ENCODE measurements at places on chromosomes 3 and 15.

DNA sequence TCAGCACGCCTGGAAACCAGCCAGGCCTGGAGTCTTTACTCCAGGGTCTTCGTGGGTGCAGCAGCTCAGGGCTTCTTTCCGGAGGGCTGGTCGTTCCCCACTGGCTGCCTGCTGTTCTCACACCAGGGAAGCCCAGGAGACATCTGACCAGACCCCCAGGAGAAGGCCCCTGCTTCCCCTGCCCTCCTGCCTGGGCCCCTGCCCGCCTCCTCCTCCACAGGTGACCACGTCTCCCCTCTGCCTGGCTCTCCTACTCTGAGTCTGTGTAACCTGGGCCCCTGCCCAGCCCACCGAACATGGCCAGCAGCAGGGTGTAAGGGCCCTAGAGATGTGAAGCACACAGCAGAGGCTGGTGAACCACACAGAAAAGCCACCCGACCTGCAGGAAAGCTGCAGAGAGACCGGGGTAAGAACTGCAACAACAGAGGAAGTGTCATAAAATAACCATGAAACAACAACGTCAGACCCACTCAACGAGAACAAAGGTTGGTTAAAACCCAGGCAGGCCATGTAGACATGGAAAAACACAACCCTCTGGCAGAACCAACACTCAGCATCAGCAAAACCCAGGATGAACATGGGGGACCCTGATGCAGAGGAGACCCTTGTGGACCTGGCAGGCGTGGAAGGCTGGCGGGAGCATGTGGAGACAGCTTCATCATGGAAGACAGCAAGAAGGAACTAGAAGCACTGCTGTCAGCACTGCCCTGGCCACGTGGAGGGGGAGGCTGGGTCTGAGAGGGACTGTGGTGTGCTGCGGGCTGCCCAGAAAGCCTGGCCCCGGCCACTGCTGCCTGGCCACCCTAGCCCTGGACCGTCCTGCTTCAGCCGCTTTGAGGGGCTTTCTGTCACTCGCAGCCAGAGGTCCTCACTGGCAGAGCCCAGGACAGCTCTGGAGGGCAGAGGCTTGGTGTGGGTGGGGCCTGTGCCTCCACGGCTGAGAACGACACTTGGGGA is 20.4 kb downstream of the UROC1 start:
- DNase-seq, result no peak

- no peak for DNase-seq
Observed at GRCh38 chr3:154473769-154474168, 43.8 kb upstream of the GPR149 start.

DNA sequence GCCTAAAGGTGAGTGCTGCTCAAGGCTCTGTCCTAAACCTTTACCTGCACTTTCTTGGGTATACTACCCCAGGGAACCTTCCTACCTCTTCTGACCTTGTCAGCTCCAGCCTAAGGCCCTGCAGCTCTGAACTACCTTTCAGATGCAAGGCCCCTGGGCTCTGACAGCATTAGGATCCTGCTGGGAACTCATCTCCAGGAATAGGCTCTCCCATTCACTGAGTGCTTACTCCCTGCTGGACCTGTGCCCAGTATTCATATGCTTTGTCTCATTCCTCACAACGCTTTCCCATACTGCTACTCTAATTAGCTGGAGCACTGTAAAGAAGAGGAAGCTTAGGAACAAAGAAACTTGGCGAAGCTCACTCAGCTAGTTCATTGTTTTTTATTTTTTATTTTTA is 53.8 kb upstream of the RAB6B start:
- no peak for DNase-seq

DNA sequence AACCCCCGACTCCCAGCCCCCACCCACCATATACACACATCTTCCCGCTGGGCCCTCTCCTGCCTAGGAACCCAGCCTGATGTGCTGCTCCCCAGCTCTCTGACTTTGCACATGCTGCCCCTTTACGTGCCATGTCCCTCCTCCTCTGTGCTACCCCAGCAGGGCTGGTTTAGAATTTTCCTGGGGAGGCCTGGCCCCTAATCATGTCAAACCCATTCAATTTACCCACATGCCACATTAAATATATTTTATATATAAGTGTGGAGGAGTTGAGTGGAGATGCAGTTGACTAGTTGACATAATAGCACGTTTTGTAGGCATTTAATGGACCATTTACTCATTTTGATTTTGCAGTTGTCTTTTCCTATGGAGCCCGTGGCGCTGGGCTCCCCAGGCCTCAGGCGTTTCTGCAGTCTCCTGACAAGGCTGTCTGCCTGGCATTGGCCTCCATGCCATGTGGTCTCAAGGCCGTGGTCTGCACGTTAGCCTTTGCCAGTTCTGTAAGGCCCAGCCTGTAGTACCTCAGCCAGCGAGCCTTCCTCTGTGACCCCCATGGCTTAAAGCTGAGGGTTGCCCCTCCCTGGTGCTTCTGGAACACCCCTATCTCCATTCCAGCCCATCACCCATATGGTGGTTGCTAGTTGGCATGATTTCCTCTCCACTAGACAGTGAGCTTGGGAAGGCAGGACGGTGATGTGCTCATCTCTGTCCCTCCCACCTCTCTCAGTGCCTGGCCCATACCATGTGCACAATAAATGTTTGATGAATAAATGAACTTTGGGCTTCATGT is 155.8 kb downstream of the TLE3 start:
- no peak for DNase-seq

DNA sequence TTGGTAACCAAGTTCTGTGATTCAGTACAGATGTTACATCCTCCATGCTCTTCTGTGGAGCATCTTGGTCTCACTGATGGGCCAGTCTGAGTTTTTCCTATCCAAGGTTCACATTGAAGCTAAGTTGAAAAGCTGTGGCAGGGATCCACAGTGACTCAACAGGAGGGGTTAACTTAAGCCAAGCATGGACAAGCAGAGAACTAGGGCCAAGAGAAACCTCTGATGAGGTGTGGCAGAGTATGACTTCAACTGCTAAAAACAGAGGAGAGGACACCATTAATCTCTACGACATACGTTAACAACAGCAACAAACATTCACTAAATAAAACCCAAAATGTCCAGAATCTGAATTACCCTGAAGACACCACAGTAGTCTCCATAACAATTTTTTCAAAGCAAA is 268.1 kb upstream of the UBE2E2 start:
- no peak for DNase-seq

DNA sequence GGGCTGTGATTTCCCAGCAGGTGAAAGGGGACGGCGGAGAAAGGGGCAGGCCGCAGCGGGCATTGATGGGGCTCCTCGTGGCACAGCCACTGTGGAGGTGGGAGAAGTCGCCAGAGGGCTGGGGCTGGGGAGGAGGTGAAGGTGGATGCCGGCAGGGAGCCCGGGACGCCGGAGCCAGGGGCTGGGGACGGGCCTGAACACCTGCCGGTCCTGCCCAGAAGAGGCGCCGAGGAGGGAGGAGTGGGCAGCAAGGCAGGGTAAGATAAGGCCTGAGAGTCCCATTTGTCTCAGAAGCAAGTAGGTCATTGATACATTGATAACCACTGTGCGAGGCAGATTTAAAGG is 571 bp upstream of the RARRES1 start:
- DNase-seq, result no peak

GRCh38 chr3:42654331-42655201 is 1.1 kb downstream of the ZBTB47 start:
- no peak for DNase-seq

DNA sequence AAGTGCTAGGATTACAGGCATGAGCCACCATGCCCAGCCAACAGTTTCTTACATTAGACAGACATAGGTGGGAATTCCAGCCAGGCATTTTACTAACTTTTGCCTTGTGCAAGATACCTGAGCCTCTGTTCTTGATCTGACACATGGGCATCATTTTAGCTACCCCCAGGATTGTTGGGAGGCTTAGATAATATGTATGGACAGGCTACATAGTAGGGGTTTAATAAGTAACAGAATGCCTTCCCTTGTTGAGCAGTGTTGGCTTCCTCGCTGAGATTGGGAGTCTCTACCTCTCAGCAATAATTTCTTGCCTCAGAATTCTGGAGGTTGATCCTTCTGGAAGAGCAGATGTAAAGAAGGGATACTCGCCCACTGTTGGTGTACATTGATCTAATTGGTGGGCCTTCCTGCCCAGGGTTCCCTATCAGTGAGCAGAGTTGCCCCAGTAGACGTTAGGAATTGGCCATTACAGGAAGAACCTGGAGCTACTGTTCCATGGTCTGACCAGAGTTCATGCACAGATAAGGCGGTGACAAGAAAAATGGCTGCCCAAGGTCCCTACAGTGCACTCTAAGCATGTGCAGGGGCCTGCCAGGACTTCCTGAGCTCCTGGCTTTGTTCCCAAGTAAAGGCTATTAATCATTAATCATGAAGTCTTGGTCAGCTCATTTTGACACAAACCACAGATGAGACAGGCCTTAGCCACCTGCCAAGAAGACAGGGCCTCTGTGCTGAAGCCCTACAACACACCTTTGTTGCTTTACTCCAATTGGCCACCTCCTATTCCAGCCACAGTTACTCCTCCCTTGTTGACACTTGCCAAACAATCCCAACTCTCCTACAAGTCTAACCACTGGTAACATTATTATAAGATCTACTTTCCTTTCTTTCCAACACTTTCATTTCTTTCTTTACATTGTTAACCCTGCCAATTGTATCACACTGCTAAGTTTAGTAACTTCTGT is 5.0 kb upstream of the IL17RE start:
- DNase-seq, result no peak

DNA sequence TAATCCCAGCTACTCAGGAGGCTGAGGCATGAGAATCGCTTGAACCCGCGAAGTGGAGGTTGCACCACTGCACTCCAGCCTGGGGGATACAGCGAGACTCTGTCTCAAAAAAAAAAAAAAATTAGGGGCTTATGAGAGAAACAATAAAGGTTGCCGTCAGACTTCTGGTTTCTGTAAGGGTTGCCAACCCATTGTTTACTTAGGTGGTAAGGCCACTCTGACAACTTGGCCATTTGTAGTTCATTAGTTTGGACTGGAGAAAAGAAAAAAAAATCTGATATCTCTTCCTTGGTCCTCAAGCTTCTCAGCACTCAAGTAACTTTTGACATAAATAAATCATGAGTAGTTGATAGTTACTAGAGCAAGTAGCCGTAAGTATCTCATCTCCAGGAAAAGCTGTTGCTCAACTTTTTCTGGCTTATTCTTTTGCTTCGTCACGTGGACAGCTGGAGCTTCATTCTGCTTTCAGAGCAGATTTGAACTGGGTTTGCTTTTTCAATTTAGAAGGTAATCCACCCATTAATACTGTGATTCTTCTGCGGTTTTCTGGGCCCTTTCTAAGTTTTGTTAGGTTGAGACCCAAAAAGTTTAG is 9.4 kb downstream of the SNX1 start:
- no peak for DNase-seq

GRCh38 chr15:93819826-93820225 is 411.5 kb upstream of the MCTP2 start:
- DNase-seq, result no peak

GRCh38 chr15:81387621-81388435 is 13.8 kb upstream of the TMC3 start:
- DNase-seq, result no peak

GRCh38 chr15:23855947-23856346 is 168.8 kb upstream of the NDN start:
- no peak for DNase-seq

DNA sequence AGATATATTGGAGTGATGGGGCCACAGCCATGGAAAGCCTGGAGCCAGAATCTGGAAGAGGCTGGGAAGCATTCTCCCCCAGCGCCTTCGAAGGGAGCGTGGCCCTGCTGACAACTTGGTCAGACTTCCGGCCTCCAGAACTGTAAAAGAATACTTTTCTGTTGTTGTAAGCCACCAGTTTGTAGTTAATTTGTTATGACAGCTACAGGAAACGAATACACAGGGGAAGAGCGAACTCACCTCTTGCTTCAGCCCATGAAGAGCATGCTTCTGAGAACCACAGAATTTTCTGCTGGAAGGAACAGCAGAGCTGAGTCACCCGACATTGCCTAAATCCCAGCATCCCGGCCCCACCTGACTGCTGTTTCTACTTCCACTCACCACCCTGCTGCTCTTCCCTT is 501.7 kb downstream of the SHQ1 start:
- DNase-seq, result no peak

DNA sequence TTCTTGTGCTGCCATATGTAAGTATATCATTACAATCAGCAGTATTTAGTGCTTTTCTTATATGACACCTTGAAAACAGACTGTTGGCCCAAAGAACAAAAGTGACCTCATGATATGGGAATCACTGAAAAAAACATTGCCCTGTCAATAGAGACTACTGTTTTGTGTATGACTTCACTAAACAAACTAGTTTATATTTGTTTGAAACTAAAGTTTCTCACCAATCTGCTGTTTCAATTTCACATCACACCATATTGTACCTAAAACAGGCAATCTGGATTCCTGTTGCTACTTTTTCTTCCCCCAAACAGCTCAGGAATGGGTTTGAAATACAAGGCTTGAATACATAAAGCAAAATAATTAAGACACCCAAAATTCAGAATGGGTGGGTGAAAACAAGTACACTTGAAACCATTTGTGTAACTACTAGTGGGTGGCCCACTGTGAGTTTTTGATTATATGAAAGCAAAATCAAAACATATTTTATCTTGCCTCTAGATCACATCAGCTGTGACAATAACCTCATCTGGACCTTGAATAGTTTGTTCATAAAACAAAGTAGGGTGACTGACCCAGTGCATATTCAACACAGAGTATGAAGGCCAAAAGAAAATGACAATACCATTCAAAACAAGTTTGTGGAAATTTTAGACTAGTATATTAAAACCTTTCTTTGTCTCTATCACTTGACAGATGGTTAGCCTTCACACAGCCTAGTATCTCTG is 5.9 kb downstream of the ZBTB20 start:
- DNase-seq, result no peak

- DNase-seq, result no peak
Observed at GRCh38 chr3:115448851-115449250, 174.5 kb upstream of the GAP43 start.

- DNase-seq, result no peak
Observed at GRCh38 chr3:132245552-132246142, 71.6 kb upstream of the ACP3 start.

DNA sequence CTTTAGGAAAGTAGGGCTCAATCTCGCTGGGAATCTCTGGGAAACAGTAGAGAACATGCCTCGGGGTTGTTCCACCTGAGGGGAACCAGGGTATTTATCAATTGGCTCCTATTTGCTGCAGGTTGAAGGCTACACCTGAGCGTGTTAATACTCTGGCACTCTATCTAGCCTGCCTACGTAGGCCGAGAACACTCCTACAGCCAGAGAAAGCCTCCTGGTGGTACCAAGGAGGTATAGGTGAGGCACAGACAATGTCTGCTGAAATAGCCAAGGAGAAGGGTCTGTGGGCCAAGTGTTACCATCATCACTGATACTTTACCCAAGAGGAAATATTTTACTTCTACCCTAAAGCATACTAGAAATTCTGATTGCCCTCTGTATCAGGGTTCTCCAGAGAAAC is 341.0 kb upstream of the UBE2E2 start:
- no peak for DNase-seq
